ENCODE measurements at places on chromosomes 4 and X.

- DNase-seq: no peak
Observed at GRCh38 chr4:74260036-74260435, 48.2 kb upstream of the EPGN start.

DNA sequence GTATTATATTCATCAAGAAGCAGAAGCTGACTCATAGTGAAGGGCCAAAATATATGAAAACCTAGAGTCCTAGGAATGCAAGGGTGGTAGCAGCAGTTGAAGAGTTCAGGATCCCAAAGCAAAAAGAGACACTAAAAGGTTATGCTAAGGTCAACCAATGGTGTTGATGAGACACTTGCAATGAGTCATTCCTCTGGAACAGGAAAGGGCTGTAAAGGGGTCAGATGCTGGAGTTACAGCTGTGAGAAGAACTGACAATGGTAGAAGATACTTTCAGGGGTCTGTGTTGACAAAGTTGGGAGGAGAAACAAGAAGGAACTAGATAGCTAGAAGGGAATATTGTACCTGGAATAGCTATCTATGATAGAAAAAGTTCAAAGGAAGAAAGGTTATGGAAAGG is 47.5 kb downstream of the ZGRF1 start:
- no peak for DNase-seq

DNA sequence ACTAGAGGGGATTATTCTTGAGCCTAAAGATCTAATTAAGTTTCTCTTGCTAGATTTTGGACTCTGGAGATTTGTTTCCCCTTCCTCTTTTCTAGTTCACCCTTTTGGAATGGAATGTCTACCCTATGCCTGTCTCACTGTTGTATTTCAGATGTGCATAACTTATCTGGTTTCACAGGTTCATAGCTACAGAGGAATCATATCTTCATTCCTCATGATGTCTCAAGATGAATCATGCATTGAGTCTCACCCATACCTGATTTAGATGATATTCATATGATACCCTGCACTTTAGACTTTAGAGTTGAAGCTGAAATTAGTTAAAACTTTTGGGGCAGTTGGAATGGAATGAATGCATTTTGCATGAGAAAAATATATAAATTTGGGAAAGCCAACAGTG is 246.7 kb downstream of the HS3ST1 start:
- DNase-seq: no peak

- DNase-seq: no peak
Observed at GRCh38 chr4:157005193-157005592, 33.6 kb upstream of the PDGFC start.

- DNase-seq: no peak
Observed at GRCh38 chrX:135425026-135425965, 3.6 kb downstream of the SMIM10L2A start.

DNA sequence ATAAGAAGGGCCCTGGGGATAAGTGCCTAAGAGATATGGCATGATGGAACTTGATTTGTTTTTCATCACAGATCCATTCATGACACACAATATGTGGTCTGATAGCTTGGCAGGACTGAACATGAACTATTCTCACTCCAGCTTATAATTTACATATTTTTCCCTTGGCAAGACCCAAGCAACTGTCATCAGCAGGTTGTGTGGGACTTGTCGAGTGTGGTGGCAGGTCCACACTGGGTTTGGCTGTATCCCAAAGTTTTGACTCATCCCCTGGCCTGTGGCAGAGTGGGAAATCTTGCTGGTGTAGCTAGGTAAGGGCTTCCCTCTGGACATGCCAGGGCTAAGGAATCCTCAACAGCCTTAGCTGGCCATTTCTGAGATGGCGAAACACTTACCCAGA is 81.0 kb upstream of the STIM2 start:
- DNase-seq: no peak

DNA sequence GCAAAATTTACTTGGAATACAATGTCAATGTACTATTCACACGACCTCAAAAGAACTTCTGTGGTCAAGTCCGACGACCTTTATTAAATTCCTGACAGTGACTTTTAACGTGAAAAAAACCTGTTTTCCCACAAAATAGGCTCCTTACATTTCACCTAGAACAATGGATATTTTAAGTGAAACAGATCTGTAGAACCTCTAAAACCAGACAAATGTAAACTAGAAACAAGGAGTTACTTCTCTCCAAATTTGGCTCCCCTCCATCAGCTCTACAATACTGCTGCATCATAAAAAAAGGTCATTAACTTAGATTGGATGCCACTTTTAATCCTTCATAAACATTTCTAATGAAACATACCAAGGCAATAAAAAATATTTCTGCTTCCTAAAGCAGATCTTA is 1.2 kb downstream of the NEK1 start:
- no peak for DNase-seq

GRCh38 chr4:75513526-75514130 is 575 bp downstream of the RCHY1 start:
- DNase-seq: no peak

- DNase-seq: no peak
Observed at GRCh38 chrX:78213331-78213730, 73.9 kb upstream of the TAF9B start.

GRCh38 chrX:43940816-43941474 is 32.2 kb downstream of the NDP start:
- no peak for DNase-seq

GRCh38 chr4:3206439-3207100 is 42.4 kb upstream of the MSANTD1 start:
- DNase-seq: no peak
